ENCODE measurements at places on chromosomes 5 and 9.

DNA sequence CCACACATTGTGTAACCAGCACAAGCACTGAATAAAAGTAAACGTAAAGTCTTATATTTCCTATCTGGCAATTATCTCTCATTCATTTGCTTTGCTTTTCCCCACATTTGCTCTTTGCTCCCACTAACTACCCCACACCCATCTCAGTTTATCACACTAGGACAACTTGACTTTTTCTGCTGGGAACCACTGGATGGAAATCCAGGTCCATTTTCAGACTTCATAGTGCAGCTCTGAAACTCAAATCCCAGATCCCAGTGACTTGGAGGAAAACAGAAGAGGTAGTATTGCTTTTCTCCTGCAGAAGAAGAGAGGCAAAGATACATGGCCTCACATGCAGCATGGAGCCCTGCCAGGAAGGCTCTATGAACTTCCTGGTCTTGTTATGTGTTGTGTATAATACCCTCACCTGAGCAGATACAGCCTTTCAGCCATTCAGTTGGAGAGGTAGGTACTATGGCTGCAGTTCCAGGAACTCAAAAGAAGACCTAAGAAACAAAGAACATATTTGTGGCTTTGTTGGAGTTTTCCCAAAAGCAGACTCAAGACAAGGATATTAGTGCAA is 90.0 kb upstream of the NIPBL start:
- no peak for DNase-seq

DNA sequence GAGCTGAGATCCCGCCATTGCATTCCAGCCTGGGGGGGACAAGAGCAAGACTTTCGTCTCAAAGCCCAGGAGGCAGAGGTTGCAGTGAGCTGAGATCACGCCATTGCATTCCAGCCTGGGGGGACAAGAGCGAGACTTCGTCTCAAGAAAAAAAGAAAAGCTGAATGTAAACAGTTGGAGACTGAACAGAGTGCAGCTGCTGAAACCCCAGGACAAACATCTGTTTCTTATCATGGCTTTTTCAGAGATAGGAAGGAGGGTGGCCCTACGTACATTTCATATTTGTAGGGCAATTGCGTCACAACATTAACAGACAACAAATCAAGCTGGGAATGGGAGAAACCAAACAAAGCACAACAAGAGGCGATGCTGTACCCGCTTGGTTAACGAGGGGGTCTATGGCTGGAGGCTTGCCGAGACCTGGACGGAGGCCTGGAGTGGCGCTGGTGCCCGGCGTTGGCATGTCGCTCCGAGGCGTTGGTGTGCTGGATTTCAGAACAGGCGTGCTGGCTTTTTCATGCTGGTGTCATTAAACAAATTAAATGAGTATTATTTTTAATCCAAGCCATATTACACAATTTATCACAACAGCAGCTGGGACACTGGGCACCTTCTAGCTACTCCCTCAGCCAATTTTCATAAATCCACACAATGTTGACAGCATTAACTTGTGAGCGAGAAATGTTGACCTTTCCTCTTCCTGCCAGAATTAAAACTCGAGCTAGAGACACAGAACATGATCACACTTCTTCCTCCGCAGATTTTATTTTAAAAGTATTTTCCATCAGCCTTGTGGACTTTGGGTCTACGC is 76.1 kb downstream of the TLE1 start:
- no peak for DNase-seq

- DNase-seq = no peak
Measured at GRCh38 chr5:75824323-75824722, 107.1 kb upstream of the POC5 start.

DNA sequence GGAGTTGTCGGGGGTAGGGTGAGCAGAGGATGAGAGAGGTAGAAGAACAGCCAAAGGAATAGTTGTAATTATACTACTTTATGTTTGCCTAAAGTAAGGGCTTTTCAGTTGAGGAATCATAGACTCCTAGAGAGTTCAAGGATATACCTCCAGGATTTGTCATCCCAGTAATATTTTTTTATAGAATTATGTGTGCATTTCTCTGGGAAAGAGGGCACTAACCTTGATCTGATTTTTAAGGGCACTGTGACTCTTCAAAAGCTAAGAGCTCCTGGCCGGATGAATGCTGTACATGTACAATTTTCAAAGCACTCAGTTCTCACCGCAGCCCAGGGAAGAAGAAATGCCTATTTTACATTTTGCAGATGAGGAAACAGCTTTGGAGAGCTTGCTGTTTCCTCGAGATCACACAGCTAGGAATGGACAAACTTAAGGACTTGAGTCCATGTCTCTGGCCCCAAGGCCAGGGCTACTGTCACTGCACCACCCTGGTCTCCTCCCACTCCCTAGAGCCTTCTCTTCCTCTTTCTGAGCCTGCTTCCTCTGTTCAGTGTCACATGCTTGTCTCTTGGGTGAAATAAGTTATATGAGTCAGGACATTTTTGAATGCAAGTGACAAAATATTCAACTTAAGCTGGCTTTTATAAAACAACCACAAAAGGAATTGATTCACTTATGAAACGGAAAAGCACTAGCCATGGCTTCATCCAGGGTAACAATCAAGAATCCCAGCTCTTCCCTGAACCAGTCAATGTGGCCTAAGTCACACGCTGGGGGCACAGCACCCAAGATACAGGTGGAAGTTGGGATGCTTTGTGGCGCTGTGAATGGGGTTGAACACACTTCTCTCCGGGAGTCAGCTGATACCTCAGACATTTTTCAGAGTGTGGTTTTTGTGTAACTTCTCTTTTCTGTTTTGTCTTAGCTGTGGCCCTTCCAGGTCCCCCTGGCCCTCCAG is 45.7 kb upstream of the TGFBR1 start:
- DNase-seq = no peak

DNA sequence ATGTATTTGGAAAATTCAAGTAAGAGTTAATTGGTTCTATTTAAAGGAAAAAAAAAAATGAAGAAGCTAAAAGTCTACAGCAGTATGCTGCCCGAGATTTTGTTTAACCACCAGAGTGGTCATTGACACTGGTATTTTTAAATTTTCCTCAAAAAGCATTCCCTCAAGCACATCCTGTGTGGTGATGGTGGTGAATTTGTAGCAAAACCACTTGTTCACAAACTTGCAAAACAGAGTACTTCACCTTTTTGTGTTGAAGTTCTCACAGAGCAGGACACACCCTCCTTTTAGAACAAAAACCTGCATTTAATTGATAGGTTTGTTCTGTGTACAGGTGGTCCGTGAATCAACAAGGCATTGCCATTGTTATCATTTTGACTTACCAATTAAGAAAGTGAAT is 374.2 kb downstream of the EFNA5 start:
- DNase-seq = no peak

DNA sequence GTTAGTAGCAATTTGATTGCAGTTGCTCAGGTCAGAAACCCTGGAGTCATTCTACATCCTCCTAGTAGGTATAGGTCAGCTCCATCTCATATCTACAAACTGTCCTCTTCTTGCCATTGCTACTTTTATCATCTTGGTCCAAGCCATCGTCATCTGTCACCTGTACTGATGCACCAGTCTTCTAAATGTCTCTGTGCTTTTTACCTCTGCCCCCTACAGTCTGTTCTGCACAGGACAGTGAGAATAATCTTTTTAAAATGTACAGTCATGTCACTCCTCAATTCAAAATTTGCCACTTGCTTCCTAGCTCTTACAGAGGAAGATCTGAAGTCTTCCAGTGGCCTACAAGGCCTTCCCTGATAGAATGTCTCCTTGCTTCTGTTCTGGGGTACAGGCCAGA is 6.8 kb downstream of the NNT start:
- DNase-seq = no peak

GRCh38 chr5:139385061-139386049 is 2.3 kb upstream of the SLC23A1 start:
- no peak for DNase-seq

DNA sequence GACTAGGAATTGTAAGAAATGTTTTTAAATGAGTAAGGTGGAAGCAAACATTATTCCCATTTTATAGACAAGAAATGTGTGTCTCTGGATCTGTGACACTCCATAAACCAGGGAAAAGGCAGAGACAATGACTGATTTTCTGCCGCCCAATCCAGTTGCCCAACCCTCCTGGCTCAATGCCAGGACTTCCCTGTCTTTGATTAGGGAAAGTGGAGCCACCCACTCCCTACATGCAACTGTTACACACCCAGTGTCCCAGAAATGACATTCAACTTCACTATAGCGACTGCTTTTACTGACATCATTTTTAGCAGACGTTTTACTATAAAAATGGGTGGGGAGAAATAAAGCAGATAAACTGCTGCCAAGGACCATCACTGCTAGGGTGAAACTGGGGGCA is 79.7 kb downstream of the THBS4 start:
- DNase-seq = no peak

DNA sequence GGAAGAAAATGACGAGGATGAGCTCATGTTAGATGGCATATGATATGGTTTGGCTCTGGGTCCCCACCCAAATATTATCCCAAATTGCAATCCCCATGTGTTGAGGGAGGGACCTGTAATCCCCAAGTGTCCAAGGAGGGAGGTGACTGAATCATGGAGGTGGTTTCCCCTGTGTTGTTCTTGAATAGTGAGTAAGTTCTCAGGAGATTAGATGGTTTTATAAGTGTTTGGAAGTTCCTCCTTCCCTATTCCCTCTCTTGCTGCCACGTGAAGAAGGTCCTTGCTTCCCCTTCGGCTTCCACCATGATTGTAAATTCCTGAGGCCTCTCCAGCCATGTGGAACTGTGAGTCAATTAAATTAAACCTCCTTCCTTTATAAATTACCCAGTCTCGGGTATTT is 10.1 kb downstream of the EDIL3 start:
- DNase-seq = no peak

- no peak for DNase-seq
Measured at GRCh38 chr5:135433681-135434426, 13.3 kb downstream of the DCANP1 start.

DNA sequence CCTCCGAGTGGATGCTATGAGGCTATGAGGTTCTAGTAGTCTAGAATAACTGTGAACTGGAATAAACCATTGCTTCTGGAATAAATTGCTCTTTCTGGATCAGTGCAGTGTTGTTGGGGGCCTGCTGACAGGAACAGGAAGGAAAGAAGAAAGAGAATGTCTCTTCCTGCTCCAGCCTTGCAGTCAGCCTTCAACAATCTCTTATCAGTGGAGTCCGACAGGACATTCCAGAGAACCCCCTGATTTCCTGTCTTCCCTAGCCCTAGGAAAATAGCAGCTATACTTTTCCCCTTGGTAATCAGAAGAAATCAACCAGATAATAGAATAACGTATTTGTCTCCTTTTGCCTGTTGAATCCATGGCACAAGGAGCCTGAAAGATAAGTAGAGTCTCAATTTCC is 55.4 kb downstream of the WDR36 start:
- DNase-seq = no peak

DNA sequence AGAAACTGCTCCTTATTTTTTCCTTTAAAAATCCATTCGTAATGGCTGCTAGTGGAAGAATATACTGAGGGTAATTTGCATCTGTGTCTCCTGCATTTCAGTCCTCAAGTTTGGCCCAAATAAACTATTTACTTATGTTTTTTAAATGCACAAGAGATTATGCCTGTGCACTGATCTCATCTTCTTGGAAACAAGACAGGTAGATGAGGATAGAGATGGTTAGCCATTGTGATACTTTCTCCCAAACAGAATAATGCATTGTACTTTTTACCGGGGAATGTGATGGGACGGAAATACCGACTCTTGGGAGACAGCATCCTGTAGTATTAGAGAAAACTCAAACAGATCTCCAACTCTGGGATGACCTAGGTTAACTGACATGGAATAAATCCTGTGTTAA is 72.5 kb upstream of the DAB2 start:
- DNase-seq = no peak

DNA sequence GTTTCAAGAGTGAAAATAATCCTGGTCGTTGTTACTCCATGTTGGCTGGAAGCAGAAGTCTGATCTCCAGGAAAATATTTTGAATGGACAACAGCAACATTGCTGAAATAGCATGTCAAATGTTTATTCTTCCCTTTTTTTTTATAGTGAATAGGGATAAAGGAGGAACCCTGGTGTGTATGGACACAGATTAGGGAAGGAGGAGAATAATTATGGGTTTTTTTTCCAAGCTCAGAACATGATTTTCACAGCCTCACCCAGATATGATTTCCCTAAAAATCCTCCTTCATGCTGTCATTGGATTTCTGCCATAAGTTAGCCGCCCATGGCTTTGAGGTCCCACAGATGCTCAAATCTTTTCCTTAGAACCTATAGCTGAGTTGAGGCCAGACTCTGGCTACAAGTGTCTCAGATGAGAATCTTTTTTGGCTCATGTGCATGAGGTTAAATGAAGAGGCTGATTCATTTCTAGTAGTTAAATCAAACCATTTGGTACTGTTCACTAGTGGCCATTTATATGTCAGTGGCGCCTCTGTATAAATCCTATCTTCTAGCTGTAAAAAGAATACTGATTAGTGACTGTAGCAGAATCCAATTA is 65.5 kb upstream of the LIFR start:
- no peak for DNase-seq

GRCh38 chr5:39494534-39494933 is 69.8 kb upstream of the DAB2 start:
- no peak for DNase-seq

DNA sequence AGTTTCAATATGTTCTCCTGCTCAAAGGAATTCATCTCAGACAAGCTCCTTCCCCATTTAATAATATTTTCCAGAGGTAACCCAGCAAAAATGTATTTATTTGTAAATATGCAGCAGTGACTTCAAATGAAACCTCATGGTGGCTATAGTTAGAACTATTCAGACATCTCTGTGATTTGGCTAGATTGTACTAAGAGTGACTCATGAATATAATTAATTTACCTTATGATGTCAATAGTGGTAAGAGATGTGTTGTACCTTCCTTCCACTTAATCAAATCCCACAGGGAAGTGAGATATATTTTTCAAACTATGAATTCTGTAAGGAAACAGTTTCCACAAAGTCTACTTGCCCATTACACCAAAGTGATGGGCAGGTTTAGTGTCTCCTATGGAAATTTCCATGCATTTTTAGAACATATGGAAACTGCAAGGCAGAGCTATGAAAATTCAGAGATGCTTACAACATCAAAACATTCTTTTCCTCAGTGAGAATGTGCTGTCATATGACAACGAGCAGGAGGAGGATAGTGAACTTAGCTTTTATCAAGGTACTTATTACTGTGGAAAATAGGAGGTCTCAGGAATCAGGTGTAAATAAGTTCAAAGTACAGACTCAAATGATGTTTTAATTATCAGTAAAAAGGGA is 34.0 kb upstream of the SPDL1 start:
- no peak for DNase-seq

GRCh38 chr5:93600409-93601070 is 17.5 kb downstream of the NR2F1 start:
- no peak for DNase-seq

DNA sequence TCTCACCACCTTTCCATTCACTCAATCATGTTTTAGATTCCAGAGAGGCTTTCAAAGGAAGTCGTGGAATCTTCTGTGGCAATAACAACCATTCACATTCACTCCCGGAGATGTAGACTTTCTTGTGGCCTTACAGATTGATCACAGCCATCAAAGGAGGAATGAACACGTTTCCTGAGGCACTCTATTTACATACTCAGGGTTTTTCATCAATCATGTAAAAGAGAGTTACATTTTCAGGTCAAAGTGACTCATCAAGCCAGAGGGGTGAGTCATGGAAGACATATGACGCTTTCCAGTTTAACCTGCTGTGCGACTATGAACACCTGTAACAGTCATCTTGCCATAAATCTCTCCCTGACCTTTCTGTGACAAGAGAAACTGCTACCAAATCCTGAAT is 39.3 kb upstream of the RAD23B start:
- no peak for DNase-seq

- no peak for DNase-seq
Measured at GRCh38 chr5:136563489-136563888, 198.1 kb upstream of the TRPC7 start.

- DNase-seq = no peak
Measured at GRCh38 chr9:133856798-133857197, 118.6 kb upstream of the SARDH start.

All from stimulated activated CD4-positive, alpha-beta T cell treated with anti-CD3 and anti-CD28 coated beads, Interleukin-1b, Interleukin-23, amount 100 ng/mL, for 1 hour (primary cell).